ENCODE measurements at places on chromosomes 12 and 14.

GRCh38 chr12:107079172-107080011 lies 14.0 kb downstream of the CRY1 start:
- DNase-seq, result no peak

GRCh38 chr12:95553197-95553943 lies 2.1 kb upstream of the USP44 start:
- no peak for DNase-seq

GRCh38 chr12:28054583-28054982 lies 82.0 kb upstream of the PTHLH start:
- no peak for DNase-seq

DNA sequence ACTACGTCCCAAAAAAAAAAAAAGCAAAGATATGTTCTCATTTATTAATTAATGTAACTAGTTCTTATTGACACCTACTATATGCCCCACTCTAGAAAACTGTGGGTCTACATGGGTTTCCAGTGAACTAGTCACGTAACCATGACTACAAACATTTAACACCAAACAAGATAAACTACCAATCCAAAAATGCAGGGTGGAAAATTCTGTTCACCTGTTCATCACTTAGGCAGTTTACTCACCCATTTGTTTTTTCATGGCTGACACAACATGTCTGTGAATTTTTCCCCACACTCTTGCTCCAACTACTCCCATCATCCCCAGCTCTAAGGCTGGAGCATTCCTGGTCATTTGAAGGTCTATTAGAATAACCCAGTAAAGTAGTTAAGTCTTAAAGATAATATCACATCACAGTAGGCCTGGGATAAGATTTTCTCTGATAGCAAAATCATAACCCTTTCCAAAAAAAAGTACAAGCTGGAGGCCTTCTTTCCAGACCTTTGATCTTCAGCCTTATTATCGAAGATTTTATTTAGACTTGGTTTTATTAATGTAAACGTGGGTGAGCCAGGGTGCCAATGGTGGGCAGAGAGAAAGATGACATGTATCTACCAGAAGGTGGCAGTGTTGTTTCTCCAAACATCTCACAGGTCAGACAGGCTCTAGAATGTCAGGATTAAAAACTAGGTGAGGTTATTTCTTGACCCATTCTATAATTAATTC lies 61.6 kb upstream of the DAAM1 start:
- DNase-seq, result no peak

- no peak for DNase-seq
Measured at GRCh38 chr12:43155376-43155775, 396.6 kb downstream of the ADAMTS20 start.

All from natural killer cell (primary cell).